ENCODE measurements at places on chromosomes 5 and 9.

DNA sequence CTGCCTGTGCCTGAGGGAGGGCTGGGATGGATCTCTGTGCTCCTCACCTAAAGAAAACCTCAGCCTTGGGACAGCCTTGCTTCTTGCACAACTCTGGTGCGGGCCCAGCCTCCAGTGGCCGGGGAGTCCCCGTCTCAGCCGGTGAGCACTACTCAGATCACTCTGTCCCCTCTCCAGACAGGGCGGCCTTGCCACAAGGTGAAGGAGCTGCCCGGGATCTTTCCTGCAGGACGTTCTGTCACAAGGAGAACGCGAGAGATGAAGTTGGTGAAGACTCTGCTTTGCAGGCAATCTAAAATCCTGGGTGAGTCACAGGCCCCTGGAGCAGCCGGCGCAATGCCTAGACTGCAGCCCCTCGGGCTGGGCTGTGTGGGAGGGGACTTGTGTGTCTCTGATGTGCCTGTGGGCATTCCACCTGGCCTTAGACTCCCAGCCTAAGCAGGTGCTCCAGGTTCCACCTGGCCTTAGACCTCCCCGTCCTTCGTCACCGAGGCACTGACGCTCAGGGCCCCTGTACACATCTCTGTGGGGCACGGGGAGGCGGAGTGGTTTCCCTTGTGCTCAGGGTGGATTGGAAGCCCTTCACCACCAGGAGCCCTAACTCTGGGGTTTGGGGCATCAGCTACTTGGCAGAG, 15.2 kb upstream of the IRX4 start:
- DNase-seq = no peak

- DNase-seq = peak; percentile 62
Observed at GRCh38 chr5:72452515-72453245, 54.5 kb downstream of the ZNF366 start.

DNA sequence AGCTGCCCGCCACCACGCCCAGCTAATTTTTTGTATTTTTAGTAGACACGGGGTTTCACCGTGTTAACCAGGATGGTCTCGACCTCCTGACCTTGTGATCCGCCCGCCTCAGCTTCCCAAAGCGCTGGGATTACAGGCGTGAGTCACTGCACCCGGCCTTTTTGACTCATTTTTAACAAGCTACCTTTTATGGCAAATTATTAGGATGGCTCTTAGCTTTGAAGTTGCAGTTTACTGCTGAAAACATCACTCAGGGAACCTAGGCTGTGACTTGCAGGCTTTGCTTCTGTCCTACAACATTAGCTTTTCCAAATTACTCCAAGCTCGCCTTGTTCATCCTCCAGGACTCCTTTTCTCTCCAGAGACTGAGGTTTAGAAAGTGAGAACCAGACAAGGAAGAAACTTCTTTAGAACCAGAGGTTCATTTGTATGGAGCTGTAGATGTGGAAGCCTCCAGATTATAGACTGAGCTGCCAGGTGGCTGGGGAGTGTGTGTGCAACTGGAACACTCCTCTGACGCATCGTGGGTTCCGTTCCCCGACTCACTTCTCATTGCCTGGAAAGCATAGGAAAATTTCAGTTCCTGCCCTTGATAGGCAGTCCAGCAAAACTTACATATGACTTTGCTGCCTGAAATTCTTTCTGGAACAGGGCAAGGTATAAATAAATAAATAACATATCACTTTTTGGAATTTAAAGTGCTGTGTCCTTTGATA, 23.8 kb upstream of the SPTAN1 start:
- DNase-seq = no peak

GRCh38 chr9:98518556-98518955, 190.2 kb downstream of the GABBR2 start:
- DNase-seq = no peak

DNA sequence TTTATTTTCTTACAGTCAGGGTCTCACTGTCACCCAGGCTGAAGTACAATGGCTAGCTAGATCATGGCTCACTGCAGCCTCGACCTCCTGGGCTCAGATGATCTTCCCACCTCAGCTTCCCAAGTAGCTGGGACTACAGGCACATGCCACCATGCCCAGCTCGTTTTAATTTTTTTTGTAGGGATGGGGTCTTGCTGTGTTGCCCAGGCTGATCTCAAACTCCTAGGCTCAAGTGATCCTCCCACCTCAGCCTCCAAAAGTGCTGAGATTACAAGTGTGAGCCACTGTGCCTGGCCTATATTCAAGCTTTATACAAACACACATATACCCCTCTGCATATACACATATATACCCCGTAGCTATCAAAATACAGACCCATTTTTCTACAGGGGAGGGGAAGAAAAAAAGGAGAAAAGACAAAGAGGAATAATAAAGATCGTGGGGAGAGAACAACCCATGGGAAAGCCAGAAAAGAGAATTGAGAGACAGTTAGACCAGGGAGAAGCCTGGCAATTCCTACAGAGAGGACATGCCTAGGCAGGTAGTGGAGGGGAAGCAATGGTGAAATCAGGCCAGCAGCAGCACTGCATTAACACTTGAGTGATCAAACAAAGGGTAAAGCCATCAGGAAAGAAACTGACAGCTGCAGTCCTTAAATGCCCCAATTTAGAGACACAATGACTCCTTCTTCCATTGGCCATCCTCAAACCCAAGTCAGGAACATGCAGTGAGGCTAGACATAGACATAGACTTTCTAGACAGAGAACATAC, 102.7 kb downstream of the EFNA5 start:
- no peak for DNase-seq

DNA sequence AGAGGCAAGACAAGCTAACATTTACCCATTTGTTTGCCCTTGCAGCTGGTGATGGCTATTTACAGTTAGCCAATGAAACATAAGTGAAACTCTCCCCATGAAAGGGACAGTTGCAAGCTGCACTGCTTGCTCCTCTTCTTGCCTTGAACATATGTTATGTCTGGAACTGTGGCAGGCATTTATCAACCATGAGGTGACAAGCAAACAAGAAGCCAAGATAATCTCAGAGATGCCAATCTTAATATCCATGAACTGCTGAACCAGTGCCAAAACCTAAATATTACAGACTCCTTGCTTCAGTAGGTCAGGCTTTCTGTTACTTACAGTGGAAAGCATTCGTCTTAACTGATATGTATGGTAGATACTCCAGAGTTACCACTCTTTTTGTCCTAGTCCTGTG, 133.4 kb downstream of the ACTBL2 start:
- DNase-seq = no peak

DNA sequence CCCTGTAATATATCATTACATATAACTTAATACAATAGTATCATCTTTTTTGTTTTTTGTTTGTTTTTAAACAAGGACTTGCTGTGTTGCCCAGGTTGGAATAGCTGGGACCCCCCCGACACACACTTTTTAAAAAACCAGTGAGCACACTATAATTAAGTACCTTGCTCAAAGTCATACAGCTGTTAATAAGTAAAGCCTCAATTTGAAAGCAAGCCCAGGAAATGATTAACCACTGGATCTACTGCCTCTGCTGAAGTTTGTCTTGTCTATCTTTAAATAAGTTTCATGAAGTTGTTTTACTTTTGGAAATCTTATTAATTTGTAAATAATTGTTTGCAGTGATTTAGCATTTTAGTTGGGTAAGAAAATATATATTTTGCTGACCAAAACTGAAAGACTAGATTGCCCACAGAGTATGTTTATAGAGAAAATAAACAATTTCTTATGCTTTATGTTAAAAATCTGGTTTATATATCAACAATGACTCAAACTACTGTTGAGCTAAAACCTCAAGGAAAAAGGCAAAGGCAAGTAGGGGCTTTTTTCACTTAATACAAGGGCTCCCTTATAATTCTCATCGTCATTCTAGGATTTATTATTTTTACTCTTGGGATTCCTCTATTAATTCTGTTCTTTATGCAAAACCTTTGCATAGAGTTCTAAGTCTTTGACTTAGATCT, 5.8 kb upstream of the CARNMT1 start:
- no peak for DNase-seq

GRCh38 chr5:173689171-173689736, 72.8 kb upstream of the BOD1 start:
- peak; percentile 77 for DNase-seq

- no peak for DNase-seq
Observed at GRCh38 chr5:171272996-171273970, 35.8 kb upstream of the TLX3 start.

DNA sequence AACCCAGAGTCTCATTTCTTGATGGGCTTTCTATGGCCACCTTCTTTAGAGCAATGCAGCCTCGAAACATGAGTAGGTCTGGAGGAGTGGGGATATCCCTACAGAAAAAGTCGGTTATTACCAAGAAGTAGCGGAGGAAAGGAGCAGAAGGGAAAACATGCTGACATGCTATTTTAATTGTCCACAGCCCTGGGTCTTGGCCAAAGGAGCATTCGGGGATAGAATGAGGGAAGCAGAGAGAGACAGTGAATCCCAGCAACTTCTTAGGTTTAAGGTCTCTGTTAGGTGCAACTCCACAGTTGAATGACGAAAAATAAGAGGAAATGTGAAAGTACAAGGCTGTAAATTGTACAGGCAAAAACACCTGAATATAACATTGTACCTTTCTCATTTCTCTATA, 506.7 kb upstream of the CDH18 start:
- no peak for DNase-seq

DNA sequence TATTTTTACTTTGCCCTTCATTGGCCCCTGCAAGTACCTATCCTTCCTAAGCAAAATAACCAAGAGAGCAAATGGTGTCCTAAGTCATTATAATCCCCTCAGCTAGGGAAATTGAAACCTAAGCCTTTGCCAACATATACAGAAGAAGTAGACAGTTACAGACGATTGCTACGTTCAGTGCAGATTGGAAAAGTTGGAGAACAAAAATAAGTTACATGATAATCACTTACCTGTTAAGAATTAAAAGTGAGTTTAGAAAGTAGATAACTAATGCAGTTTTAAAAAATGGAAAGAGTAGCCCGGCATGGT, 244.8 kb downstream of the MPDZ start:
- no peak for DNase-seq

DNA sequence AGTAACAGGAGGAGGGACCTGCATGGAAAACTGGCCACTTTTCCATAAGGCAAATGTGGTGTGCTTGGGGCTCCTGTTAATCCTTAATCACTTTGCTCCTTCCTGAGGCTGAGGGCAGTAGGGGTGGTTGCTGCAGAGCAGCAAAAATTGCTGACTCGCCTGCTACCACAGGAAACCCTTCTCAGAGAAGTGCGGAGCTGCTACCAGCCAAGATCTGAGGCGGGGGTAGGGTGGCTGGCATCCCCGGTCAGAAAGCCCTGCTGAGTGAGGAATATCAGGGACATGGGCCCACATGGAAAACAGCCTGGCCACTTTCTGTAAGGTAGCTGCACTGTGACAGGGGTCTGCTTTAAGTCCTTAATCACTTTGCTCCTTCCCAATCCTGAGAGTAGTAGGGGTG, 192.4 kb upstream of the GHR start:
- no peak for DNase-seq

DNA sequence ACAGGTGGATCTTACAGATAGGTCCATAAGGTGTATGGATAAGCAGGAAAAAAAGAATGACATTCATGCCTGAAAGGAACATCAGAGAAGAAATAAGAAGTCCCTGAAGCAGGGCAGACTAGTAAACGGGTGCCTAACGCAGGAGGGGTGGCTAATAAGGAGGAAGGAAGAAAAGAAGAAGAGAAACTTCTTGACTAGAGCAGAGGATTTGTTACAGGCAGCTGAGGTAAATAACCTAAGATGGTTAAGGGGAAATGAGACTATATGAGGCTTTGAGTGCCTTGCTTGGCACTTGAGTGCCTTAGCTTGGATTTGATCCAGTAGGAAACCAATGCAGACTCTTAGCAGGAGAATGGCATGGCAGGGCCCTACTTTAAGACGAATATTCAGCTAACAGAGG, 313.5 kb upstream of the PDE4D start:
- DNase-seq = no peak

DNA sequence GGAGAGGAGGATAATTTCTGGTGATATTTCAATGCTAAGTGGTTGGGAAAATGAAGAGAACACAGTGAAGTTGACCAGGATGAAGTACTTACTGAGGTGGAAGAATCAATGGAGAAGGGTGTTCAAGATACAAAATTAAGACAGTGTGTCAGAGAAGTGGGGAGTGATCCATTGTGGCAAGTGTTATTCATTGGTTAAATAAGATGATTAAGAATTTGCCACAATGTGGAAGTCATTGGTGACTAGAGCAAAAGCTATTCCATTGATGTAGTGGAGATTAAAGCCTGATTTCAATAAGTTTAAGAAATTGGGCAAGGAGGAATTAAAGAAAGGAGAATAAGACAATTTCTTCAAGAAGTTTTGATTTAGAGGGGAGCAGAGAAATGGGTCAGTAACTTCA, 118.9 kb downstream of the GHR start:
- no peak for DNase-seq

- no peak for DNase-seq
Observed at GRCh38 chr5:151743530-151743929, 14.9 kb downstream of the ATOX1 start.

DNA sequence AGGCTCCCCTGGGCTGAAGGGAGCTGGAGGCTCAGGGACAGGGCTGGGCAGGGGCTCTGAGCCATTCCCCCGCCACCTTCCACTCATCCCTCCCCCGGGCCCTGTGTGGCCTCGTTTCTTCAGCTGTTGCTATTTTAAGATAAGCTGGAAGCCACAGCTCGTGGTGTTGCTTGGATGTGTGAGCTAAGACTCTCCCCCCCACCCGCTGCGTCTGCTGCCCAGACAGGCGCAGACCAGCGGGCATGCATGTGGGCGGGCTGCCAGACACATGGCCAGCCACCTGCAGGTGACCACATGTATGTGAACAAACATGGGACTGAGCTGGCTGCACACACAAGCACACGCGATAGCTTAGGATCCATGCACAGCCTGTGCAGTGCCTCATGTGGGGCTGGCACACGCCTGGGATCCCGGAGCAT, 8.7 kb downstream of the SNCB start:
- no peak for DNase-seq

DNA sequence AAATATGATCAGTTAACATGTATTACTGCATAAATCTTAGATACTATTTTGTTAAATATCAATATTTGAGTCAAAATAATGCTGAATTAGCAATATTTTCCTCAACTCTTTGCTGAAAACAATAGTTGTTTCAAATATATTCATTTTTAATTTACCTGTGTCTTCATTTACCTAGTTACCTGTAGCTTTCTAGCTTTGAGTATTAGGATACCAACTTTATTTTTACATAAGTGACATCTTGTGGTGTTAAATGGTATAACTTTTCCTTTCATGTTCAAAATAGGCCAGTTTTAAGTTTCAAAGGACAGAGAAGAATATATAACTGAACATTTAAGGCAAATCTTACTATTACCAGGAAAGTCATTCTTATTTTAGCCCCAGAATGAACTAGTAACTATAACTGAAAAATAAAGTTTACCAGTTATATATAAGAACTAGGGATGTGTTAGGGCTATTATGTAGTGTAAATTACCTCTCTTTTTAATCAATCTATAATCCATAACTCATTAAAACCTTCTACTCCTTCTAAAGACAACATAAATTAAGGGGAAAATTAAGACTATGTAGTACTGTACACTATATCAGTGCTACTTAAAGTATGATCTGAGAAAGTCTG, 25.3 kb downstream of the AP3B1 start:
- DNase-seq = no peak

- peak; percentile 67 for DNase-seq
Observed at GRCh38 chr9:8857926-8858595, 1058.5 kb upstream of the DMAC1 start.

GRCh38 chr5:61974680-61975079, 331.3 kb upstream of the KIF2A start:
- no peak for DNase-seq

- no peak for DNase-seq
Observed at GRCh38 chr5:16615741-16616535, 859 bp downstream of the RETREG1 start.

- DNase-seq = no peak
Observed at GRCh38 chr5:34648840-34649158, 7.3 kb upstream of the RAI14 start.

- no peak for DNase-seq
Observed at GRCh38 chr5:80487444-80487828, 464 bp upstream of the FAM151B start.
